ENCODE measurements at places on chromosomes 2 and 18.

- DNase-seq, result no peak
Observed at GRCh38 chr2:224159345-224159928, 120.4 kb upstream of the SERPINE2 start.

- no peak for DNase-seq
Observed at GRCh38 chr2:234374150-234374508, 122.8 kb downstream of the ARL4C start.

- no peak for DNase-seq
Observed at GRCh38 chr2:31004257-31004656, 134.0 kb downstream of the GALNT14 start.

DNA sequence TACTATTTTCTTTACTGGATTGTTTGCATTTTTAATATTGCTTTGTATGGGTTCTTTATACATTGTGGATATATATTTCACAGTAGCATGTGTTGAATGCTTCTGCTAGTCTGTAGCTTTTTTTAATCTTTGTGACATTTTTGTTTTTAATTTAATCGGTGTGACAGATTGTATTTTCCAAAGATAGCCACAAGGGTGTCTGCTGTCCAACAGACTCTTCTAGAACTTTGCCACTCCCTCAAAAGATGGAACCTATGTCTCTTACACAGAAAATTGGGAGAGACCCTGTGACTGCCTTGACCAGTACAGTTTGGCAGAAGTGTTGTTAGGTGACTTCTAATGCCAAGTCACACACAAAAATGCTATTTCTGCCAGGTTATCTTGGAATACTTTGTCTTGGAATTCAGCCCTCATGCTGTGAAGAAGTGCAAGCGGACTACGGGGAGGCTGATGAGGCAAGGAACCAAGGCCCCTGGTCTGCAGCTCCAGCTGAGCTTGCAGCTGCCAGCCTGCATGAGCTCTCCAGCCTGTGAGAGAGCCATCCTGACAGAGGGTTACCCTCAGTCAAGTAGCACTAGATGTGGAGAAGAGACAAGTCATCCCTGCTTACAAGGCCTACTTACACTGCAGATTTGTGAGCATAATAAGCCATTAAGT, 110.8 kb downstream of the TDRD15 start:
- no peak for DNase-seq

- DNase-seq, result no peak
Observed at GRCh38 chr2:24410976-24411375, 50.6 kb upstream of the ITSN2 start.

GRCh38 chr18:74486119-74486849, 9.9 kb upstream of the CNDP2 start:
- no peak for DNase-seq

DNA sequence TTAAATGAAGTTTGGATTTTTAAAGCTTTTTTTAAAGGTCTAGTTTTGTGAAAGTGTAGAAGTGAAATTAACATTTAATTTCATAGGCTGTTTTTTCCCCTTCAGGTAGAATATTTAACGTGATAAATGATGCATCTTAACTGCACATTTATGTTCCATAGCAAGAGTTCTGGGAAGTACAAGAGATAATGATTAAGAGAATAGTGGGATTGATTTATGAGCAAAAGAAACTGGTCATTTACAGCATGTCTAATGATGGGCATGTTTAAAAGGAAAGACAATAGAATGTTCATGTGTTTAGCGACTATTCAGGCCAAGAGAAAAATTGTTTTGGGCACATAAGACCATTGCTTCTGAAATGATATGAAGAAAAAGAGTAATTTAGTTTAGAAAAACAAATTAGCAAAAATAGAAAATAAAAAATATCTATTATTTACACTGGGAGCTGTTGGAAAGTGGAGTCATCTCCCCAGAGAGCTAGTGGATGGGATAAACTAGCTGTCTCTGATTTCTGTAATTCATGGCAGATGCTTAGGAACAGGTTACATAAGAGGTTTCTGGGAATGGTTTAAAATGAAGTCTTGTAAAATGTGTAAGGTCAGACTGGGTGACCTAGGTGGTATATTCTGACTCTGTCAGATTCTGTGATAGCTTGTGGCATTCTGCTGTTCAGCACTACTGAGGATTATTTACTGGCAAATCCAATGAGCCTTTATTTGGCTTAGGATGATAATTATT, 60.7 kb downstream of the WDR7 start:
- no peak for DNase-seq

- no peak for DNase-seq
Observed at GRCh38 chr18:36419900-36420531, 122.5 kb downstream of the FHOD3 start.

DNA sequence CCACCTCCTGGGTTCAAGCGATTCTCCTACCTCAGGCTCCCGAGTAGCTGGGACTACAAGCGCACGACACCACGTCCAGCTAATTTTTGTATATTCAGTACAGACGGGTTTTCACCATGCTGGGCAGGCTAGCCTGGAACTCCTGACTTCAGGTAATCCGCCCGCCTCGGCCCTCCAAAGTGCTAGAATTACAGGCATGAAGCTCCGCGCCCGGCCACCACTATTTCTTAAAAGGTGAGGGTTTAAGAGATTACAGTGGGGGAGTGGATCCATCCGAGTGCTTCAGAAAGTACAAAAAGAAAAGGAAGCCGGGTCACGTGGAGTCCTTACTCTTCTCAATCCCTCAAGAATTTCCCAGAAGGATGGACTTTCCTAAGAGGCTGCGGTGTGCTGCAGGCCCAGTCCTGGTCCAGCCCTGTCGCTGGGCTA, 146.9 kb downstream of the ANKRD44 start:
- no peak for DNase-seq

DNA sequence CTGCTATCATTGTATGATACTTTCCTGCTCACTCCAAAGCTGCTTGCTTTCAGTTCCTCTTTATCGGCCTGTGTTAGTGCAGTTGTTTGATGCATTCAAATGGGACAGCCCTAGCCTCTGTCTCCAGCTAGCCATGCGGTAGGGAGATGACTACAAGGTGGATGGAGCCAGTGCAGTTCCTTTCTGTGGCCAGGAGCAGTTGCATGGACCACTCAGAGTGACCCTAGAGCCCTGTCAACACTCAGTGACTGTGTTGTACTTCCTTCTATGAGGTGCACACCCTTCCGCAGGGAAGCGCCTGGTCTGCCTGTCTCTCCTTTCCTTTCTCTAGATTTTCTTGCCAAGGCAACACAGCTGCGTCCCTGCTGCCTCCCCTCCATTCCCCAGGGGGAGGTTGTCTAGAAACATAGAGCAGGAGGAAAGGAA, 33.8 kb downstream of the KCNS3 start:
- DNase-seq, result no peak

- no peak for DNase-seq
Observed at GRCh38 chr2:171846894-171847293, 47.1 kb downstream of the SLC25A12 start.

- DNase-seq, result peak; percentile 69
Observed at GRCh38 chr18:10442551-10442971, 11.9 kb upstream of the APCDD1 start.

GRCh38 chr18:9722691-9723090, 14.6 kb downstream of the RAB31 start:
- DNase-seq, result no peak

DNA sequence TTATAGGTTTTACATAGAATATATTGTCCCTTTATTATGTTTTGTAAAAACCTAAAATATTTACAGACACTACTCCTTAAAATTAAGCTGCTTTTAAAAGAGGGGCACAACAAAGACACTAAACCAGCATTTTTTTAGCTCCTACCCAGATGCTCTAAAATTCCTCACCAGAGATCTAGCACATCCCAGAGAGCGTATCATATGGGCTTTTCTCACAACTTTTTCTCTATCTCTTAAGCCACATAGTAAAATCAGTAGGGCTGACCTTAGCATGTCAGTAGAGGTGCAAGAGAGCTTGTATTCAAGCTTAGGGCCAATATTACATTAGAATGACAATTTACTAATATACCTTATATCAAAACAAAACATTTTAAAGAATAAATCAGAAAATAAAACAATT, 216.3 kb downstream of the TMX3 start:
- DNase-seq, result no peak

DNA sequence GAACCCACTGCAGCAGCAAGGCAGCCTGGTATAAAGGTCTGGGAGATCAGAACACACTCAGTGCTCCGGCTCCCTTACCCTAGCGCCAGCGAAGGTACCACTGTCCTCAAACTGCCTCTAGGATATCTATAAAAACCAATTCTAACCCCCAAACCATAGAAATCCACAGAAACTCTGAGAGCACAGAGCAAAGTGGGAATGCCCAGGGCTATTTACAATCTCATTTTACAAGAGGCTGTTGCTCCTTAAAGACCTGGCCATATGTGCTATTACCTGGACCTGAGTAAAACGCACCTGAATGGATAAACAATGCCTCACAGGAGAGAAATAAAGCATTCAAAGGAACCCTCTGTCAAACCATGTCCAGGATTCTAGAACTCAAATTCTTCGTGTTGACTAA, 4.3 kb downstream of the STK39 start:
- DNase-seq, result no peak

DNA sequence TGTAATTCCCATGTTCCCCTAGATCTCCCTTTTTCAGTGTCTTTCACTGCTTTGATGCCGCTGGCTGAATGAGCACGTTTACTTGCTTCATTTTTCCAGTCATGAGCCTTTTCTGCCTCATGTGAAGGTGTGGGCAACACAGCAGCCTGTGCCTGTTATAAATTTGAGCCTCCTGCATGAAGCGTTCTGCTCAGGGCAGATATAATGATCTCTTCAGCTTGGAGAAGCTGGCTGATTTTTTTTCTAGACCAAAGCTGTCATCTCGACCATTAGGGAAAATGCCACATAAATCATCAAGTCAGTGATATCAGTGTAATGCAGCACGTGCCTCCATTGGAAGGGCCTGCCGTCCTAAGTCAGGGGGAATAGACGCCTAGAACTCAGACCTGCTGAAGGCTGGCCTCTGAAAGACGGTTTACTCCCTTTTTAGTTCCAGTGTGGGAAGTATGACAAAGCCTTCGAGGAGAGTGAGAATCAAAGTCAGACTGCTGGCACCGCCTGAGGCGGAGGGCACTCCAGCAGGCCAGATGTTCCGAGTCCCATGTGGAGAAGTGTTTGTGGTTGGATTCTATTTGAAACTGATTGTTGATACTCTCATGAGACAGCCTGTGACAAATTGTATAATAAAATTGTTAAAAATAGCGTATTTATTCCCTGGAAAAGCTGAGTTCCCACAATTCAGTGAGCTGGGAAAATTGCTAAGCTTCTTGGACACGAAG, 196.5 kb downstream of the MYO1B start:
- no peak for DNase-seq

- DNase-seq, result no peak
Observed at GRCh38 chr2:62686012-62686685, 19.4 kb upstream of the EHBP1 start.

- DNase-seq, result no peak
Observed at GRCh38 chr2:232604535-232604934, 28.9 kb upstream of the EFHD1 start.

- no peak for DNase-seq
Observed at GRCh38 chr2:195651046-195651445, 6.0 kb upstream of the SLC39A10 start.

GRCh38 chr18:33052886-33053285, 280.1 kb upstream of the KLHL14 start:
- no peak for DNase-seq
